ENCODE measurements at places on chromosomes 1 and 21.
A peak's percentile ranks its signal among the peaks of the same experiment; 100 is the strongest.

DNA sequence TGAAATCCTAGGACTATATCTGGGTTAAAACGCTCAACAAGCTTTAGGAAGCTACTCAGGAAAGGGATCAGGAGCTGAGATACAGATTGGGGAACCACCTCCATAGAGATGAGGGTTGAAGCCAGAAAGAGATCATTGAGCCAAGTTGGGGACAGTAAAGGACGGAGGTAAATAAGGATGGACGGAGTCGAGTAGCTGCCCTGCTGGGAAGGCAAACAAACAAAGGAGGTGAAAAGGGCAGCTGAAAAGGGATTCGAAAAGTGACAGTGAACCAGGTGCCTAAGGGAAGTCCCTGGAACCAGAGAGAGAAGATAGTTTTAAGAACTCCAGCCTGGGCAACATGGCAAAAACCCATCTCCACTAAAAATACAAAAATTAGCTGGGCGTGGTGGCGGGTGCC is 6.3 kb upstream of the CAMSAP2 start:
- DNase-seq, result no peak

DNA sequence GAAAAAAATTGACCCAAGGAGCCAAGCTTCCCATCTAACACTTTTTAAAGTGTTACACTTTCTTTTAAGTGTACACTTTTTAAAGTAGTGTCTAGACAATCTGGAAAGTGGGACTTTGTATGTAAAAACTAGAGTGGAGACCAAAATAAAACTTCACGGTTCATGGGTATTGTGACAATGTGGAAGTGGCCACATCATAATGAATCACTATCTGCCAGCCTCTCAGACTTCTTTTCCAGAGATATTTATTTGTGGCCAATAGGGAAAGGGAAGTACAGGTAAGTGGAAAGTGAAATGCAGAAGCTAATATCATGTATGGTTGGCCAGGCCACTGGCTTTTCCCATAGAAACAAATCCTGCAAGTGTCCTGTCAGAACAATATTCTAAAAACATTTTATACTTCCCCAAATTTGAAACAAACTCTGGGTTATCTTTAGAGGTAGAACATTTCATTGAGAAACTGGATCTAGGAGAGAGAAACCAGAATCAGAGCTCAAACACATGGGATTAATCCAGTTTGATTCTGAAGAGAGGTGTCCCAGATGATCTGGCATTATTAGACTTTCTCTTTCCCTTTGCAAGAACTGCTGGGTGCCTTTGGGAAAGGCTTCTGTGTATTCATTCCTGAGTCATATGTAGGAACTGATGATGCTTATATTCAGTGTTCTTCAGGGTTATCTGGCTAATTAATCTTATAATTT is 2.0 kb downstream of the TNFSF18 start:
- DNase-seq, result no peak

DNA sequence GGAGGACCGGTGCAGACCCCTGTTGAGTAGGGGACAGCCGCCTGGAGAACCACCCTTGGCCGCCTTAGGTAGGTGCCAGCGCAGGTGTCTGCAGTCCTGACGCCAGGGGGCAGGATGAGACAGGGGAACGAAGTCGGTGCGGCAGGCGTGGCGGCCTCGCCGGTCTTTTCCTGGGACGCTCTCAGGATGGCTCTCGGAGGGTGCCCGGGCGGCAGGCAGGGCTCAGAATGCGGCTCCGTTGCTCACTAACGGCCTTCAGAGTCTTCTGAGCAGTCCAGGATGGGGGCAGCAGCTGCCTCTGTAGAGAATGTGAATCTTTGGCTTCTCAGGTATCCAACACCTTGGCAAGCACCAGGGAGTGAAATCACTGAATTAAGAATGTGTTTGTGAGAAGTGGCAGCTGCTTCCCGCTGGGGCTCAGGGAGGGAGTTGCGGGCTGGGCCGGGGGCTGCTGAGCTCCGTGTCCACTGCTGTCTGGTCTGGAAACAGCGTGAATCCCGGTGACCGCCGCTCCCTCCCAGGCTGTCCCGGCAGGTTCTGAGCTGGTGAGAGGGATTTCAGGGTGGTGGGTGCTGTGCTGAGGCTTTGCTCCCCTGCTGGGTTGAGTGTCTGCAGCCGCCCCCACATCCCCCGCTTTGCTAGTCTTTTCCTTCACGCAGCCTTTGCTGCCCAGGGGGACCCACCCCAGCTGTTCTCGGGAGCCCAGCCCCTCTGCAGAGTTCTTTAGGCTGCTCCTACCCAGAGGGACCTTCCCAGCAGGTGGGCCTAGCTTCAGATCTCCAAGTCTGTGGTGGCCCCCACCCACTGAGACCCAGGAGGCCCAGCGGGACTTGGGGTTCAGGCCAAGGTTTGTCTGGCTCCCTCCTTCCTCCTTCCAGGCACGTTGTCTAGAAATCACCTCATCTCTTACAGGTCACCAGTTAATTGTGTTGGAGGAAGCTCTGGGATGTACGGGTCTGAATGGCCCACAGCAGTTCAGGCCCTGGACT is 11.1 kb upstream of the C1orf174 start:
- peak; percentile 69 for DNase-seq

DNA sequence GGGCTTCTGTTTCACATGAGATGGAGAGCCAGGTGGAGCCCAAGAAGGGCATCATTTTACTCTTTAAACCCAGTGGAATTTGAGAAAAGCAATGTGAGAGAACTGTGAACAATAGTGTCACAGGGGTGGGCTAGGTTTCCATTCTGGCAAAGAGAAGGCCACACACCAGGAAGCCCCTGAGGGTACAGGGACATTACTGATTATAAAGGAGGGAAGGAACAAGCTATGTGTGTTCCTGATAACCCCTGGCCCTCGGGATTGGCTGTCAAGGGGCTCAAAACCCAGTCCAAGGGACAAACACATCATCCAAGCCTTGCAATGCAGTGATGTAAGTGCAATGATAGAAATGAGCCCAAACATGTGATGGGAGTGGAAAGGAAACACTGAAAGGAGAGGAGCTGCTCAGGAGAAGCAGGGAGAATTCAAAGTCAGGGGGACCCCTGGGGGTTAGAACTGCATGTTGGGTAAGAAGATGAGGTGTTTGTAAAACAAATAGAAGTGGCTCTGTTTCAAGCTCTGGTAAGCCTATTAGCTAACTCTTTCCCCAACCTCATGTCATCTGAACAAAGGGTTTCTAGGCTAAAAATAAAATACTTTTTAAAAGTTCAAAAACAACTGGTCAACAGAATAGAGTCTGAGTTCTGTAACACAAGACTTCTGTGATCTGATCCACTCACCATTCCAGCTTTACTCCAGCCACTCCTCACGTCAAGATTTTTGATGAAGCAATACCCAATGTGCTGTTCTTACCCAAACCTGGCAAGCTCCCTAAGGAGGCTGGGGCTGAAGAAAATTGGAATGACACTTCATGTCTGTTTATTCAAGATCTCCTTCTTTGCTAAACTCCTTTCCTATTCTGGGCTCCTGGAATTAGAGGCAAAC is 51.1 kb upstream of the IL12RB2 start:
- DNase-seq, result no peak

DNA sequence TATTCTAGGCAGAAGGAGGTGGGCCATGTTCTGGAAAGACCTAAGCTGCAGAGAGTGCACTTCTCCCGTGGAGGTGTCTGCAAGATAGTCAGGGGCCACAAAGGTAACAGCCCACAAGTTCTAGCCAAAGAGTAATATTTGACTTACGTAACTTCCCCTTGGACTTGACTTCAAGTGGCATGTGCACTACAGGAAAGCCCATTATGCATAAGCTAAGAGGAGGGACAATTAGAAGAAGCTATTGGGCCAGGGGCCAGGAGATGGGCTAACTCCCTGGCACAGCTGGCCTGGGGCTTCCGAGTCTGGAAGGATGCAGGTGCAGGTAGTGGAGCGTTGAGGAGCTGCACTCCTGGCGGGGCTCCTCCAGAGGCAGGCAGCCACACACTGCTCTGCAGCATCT is 58.3 kb downstream of the ERG start:
- no peak for DNase-seq

DNA sequence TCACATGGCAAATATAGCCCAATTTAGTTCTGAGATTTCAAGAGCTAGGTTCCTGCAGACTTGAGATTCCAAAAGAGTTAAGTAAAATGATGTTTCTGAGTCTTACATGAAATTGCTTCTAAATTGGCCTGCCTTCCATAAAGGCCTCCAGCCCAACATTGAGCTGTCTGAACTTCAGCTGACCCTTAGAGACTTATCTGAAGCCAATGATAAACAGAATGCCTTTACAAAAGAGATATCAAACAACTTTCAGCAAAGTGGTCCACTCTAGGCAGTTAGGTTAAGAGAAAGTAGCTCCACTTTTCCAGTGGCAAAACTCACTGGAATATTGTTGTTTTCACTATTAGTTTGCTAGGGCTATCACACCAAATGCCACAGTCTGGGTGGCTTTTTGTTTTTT is 6.3 kb upstream of the RC3H1 start:
- no peak for DNase-seq

- no peak for DNase-seq
Measured at GRCh38 chr21:42586406-42586805, 67.0 kb upstream of the PDE9A start.

DNA sequence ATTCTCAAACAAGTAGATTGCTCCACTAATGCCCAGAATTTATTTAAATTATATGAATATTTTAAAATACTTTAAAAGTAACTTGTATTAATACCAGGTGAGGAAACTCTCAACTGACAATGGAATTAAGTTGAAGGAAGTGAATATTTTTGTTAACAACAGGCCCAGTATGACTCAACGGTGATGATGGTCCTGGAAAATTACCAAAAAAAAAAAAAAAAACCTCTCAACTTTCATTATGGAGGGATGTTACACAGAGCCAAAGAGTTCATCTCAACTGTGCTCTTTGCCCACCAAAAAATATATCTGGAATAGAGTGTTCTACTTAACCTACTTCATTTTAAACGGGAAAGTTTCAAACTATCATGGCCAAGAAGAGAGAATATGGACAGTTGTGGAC is 28.3 kb downstream of the CFH start:
- no peak for DNase-seq
